GM19239 (cell line): ENCODE measurements at places on chromosomes 7 and 10.
A peak's percentile ranks its signal among the peaks of the same experiment; 100 is the strongest.

- no peak for DNase-seq
These were observed 20.5 kb downstream of the TRIL start for GRCh38 chr7:28937619-28938018.

- DNase-seq, result peak; percentile 74
These were observed 72.7 kb downstream of the ELFN1 start for GRCh38 chr7:1742555-1743303.

DNA sequence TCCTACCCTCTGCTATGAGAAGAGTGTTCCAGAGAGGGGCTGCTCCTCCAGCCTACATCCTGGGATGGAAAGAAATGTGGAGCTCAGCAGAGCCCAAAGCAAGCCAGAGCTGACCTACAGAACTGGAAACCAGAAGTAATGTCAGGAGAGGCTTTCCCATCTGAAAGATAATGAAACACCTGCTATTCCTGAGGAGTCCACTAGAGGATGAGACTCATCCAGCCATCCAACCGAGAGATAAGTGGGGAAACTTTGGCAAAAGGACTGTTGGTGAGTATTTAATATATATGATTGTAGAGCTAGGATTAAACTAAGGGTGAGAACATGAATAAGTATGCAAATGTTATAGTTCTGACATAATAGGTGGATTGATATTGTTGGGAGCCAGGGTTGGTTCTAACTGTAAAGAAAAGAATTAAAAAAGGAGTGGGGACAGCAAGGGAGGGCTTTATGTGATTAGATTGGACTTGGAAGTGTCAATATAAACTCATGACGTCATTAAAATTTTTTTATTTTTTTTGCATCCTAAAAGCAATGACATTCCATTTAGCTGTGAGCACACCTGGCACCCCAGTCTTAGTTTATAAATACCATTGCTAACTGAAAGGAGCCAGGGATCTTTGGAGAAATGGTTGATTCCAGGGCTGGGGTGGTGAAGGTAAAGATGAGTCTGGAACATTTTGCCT is 312.8 kb upstream of the NFE2L3 start:
- DNase-seq, result no peak

- no peak for DNase-seq
These were observed 36.0 kb upstream of the SEMA3E start for GRCh38 chr7:83684928-83685327.

- peak; percentile 10 for DNase-seq
These were observed 311.4 kb upstream of the AKR1E2 start for GRCh38 chr10:4514445-4515108.

DNA sequence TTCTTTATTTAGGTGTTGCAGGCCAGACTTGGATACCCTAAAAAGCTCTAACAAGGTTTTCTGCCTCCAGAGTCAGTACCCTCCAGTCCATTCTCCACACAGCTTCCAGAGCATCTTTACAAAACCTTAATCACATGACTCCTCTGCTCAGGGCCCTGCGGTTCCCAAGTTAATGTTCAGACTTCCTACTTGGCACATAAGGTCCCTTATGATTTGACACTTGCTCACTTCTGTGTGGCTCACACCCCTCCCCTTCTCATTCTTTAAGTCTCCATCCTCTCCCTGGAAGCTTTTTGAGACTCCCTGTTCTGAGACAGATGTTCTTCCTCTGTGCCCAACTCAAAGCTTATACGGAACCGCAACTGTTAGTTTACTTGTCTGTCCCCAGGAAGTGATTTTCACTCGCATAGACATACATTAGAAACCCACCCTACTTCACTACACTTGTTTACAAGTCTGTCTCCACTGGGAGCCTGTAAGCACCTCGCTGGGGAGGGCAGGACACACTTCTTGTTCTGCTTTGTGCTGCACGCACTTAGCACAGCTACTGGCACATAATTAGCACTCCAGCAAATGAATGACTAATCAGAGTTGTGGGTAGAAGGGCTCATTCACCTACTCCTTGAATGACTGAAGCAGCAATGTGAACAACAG is 154.3 kb upstream of the LAMB4 start:
- DNase-seq, result peak; percentile 7

DNA sequence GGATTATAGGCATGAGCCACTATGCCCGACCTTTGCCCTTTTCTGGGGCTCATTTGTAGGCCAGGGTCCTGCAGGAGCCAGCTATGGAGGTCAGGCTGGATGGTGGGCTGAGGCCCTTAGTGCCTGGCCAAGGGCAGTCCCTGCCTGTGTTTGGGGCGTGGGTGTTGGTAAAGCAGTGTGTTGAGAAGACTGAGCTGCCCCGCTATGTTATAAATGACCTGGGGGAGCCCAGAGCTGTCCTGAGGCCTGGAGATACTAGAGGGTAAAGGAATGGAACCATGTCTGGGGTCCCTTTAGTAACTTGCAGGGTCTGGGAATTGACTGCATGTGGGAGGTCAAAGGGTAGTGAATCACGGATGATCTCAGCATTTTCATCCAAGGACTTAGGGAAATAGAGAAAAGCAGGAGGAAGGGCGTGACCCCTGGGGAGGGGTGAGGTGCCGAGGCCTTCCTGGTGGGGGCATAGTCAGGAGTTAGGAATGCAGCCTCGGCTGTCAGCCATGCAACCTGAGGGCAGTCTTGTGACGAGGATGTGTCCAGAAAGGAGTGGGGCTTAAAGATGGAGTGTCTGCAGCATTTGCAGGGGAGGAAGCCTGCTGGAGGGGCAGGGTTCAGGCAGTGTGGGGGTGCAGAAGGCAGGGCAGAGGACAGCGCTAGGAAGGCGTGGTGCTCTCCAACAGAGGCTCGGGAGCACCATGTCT is 31.5 kb downstream of the TMEM248 start:
- no peak for DNase-seq

GRCh38 chr7:157669768-157670351 is 333.1 kb downstream of the DNAJB6 start:
- no peak for DNase-seq

DNA sequence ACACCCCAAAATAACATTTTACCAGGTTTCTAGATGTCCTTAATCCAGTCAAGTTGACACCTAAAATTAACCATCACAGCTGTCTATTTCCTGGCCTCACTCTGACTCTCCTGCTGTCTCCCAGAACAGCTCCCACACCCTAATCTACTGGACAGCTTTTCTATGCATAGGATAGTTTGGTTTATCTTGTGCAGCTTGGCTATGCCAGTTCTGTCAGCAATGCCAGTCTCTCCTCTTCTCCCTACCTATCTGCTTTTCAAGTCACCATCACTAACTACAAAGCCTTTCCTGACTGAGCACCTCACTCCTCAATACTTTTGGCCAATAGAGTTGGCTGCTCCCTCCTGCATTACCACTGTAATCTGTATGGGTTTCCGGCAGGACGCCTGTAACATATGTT is 5.0 kb downstream of the NCOA4 start:
- no peak for DNase-seq

DNA sequence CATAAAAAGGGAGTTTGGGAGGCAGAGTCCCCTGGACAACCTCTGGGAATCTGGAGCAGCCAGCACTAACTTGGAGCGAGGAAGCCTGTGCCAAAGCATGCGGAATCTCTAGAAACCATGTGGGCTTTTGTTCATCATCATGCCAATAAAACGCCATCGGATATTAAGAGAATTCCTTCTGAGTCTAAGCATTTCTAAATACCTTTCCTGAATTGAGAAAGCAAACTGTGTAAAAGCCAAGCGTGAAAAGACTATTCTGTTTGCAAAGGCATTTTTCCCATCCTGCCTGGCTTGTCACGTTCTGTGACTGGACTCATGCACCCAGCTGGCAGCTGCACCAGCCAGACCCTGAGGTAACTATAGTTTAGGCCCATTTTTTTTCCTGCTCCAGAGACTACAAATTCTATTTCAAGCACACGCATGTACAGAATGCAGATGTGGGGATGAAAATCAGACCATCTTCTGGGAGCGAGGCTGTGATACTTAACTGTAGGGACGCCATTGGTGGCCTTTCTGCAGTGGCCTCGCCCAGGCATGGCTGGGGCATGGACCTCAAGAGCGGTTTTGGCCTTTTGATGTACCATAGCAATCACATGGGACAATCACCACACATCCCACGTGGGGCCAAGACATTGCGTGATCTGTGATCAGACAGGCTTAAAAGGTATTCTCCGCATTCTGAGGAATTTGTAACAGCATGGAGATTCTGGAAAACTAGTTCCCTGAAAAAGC is 218.9 kb downstream of the KIAA1217 start:
- DNase-seq, result no peak

DNA sequence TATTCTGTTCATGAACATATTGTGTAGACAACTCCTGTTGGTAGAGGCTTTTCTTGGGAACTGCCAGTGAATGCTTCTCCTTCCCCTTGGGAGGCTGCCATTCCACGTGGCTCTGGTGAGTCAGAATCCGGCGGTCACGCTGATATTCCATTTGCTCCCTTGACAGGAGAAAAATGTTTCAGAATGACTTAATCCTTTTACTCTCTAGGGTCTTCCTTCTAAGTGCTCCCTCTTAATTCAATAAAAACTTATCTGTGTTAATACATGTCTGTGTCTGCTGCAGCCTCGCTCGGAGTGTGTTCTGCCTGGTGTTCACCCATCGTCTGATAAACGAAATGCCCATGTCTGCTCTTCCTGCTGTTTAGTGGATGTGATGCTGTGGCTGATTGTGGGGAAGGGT is 278.6 kb downstream of the ARHGAP12 start:
- no peak for DNase-seq

DNA sequence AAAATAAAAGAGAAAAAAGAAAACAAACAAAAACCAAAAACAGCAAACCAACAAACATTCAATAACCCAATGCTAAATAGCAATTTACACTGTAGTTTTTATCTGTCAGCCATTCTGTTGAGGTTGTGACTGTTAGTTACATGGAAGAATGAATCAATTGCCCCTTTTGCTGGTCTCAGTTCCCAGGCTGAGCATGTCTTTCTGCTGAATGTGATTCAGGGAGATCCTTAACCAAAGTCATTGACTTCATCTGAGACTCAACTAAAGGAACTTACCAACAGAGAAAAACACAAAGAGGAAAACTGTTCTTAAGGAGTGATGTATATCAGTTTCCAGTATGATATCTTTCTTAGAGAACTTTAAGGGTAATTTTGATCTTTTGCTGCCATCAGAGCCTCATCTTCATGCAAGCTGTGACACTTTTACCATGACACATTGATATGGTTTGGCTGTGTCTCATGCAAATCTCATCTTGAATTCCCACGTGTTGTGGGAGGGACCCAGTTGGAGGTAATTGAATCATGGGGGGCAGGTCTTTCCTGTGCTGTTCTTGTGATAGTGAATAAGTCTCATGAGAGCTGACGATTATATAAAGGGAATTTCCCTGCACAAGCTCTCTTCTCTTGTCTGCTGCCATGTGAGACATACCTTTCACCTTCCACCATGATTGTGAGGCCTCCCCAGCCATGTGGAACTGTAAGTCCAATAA is 469.8 kb downstream of the KIF20B start:
- no peak for DNase-seq

- DNase-seq, result no peak
These were observed 1.7 kb downstream of the URGCP start for GRCh38 chr7:43904533-43905208.

GRCh38 chr7:127838816-127839415 is 186.9 kb downstream of the SND1 start:
- DNase-seq, result no peak

- no peak for DNase-seq
These were observed 49.3 kb downstream of the CAMK2B start for GRCh38 chr7:44275957-44276570.

DNA sequence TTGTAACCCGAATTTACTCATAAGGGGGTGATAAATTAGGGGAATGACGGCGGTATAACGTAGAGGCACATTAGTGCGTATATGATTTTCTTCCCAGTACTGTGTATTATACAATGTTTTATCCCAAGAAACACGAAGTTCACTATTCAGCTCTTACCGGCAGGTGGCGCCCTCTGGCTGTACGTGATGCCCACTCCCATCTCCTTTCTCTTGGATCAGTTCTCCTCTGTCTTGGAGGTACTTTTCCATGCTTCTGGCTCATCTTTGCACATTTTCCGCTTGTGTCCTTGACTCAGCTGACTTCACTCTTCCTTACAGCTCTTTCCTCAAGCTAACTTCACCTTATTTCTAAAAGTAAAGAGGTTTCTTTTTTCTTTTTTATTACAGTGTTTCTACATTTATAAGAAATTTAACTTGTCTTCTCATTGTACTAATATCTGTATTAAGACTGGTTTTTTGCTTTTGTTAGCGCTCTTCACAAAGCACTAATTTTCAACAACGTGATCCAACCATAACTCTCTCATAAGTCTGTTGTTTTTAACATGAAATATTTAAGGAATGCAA is 21.3 kb downstream of the TMEM176B start:
- DNase-seq, result no peak

- DNase-seq, result no peak
These were observed 785 bp downstream of the WDR86 start for GRCh38 chr7:151408839-151409666.

DNA sequence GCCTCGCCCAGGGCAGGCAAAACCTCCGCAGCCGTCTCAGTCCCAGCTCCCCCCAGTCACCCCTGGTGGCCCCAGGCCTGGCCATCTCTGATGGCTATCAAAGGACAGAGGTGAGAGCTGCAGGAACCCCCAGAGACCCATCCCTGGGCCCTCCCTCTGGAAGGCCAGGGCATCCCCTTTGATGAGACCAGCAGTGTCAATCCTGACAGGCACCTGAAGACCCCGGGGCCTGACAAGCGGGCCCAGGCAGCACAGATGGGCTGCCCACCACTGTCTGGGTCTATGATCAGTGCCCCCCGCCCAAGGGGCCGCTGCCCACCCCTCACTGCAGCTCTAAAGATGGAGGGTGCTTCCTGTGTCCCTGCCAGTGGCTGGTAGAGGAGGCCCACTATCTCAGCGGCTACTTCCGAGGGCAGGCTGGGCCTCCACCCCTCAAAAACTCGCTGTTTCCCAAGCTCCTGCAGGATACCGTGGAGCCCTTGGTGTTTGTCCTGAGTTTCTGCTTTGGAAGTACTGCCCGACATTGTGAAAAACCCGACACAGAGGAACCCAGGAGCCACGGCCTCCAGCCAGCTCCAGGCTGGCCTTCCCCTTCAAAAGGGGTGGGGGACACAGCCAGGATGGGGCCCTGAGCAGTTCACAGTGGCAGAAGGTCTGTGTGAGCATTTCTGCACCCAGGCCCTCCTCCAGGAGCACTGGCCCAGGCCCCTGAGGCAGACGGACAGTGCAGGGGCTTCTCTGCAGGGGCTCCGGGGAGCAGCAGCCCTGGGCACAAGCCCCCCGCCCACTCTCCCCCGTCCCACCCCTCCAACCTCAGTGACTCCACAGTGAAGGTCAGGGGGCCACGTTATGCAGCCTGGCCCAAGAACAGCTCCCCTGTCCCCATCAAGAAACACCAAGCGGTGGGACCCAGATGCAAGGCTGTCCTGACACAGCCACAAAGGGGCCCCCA is 99.2 kb downstream of the PDGFA start:
- no peak for DNase-seq

- DNase-seq, result no peak
These were observed 35.9 kb upstream of the PTPN12 start for GRCh38 chr7:77501192-77501515.

DNA sequence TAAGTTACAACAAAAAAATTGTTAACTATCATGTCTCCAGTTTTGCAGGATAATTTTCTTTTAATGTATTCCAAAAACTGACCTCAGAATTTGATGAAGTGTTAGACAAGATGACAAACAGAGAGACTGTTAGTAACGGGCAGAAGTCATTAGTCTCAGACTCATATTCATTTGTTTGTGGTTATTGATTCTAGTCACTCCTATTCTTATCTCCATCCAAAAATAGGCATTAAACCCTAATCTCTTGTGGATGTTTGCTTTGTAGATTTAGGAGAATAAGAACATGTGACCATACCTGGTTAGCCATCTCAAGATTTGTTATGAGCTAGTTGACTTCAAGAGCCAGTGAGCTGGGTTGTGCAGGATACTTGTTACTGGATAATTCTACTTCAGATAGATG is 261.1 kb downstream of the AUTS2 start:
- DNase-seq, result no peak
